ENCODE measurements at places on chromosomes 3 and 15. TPM values are rescaled to one million over a fixed set of nuclear protein-coding genes. Genes with fewer than 3 reads are reported as not detected.

ISY1 gene
- total RNA-seq: 20.1 TPM

RBPMS2 gene
- 18.4 TPM for total RNA-seq

CLDN16 gene
- total RNA-seq: 0.18 TPM

SNRPA1 gene
- 36.6 TPM for total RNA-seq

ZCWPW2 gene
- total RNA-seq: 0.70 TPM

STARD5 gene
- 2.2 TPM for total RNA-seq

VIPR1 gene
- 1.6 TPM for total RNA-seq

GOLGA8T gene
- 0.99 TPM for total RNA-seq

SLC6A20 gene
- 0.39 TPM for total RNA-seq

ANKRD63 gene
- 104 TPM for total RNA-seq

CPNE9 gene
- total RNA-seq: not detected

C3orf85 gene
- total RNA-seq: not detected

DHX36 gene
- 38.2 TPM for total RNA-seq

GABRB3 gene
- 1.5 TPM for total RNA-seq

SYNPR gene
- 0.36 TPM for total RNA-seq

PYDC2 gene
- not detected for total RNA-seq

POPDC2 gene
- 214 TPM for total RNA-seq

NR2F2 gene
- 0.99 TPM for total RNA-seq

CNTN4 gene
- total RNA-seq: 16.2 TPM

HDC gene
- not detected for total RNA-seq

POC1A gene
- total RNA-seq: 12.4 TPM

PCOLCE2 gene
- 5.5 TPM for total RNA-seq

SCN11A gene
- 0.28 TPM for total RNA-seq

SLC28A1 gene
- 0.24 TPM for total RNA-seq

DENND4A gene
- total RNA-seq: 4.7 TPM

ACOX2 gene
- 27.3 TPM for total RNA-seq

IL20RB gene
- 0.77 TPM for total RNA-seq

LRRIQ4 gene
- not detected for total RNA-seq

PRICKLE2 gene
- 11.6 TPM for total RNA-seq

KIF9 gene
- total RNA-seq: 14.7 TPM

MKRN3 gene
- not detected for total RNA-seq

MME gene
- 5.5 TPM for total RNA-seq

CLRN1 gene
- not detected for total RNA-seq

CDHR4 gene
- not detected for total RNA-seq

ZSCAN2 gene
- 38.3 TPM for total RNA-seq

VEPH1 gene
- 2.5 TPM for total RNA-seq

KNL1 gene
- 15.2 TPM for total RNA-seq
